ENCODE measurements at places on chromosomes 11 and 22. TPM values are rescaled to one million over a fixed set of nuclear protein-coding genes. Genes with fewer than 3 reads are reported as not detected.
A peak's percentile ranks its signal among the peaks of the same experiment; 100 is the strongest.

Gene RBM14
- polyA plus RNA-seq, result 25.0 TPM

GRCh38 chr11:102143867-102144266, 33.6 kb downstream of the YAP1 start:
- no peak for DNase-seq

Gene BATF2
- 1.5 TPM for polyA plus RNA-seq

GRCh38 chr11:130451231-130452019, 3.0 kb downstream of the ADAMTS15 start:
- DNase-seq, result no peak

- no peak for DNase-seq
Measured at GRCh38 chr11:119536801-119537200, 113.8 kb upstream of the THY1 start.

- DNase-seq, result no peak
Measured at GRCh38 chr22:50398831-50399648, 55.9 kb downstream of the PPP6R2 start.

Gene SCGB2A2
- not detected for polyA plus RNA-seq

GRCh38 chr11:67406420-67406968, 2.6 kb downstream of the TBC1D10C start:
- DNase-seq, result no peak

Gene OR8G5
- not detected for polyA plus RNA-seq

DNA sequence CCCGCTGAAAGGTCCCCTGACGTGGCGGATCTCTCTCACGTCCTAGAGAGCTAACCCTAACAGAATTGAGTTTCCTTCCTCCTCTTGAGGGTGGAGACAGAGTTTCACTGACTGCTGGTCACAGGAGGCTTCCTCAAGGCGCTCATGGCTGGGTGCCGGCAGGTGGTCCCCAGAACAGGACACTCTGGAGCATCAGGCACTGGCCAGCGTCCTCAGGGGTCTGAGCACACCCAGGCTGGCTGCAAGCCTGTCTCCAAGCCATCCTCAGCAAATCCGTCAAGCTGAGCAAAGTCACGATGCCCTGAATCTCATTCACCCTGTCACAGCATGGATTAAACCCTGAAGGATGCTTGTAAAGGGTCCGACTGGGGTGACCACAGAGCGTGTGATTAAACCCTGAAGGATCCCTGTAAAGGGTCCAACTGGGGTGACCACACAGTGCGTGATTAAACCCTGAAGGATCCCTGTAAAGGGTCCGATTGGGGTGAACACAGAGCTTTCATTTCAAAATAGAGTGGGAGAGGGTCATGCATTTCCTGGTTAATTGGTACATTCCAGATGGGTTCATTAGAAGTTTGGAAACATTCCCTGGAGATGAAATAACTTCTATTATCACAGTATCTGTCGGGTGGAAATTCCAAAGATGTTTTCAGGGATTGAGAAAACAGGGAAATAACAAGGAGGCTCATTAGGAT, 473.0 kb downstream of the BRD1 start:
- no peak for DNase-seq

Gene NFAM1
- not detected for polyA plus RNA-seq

DNA sequence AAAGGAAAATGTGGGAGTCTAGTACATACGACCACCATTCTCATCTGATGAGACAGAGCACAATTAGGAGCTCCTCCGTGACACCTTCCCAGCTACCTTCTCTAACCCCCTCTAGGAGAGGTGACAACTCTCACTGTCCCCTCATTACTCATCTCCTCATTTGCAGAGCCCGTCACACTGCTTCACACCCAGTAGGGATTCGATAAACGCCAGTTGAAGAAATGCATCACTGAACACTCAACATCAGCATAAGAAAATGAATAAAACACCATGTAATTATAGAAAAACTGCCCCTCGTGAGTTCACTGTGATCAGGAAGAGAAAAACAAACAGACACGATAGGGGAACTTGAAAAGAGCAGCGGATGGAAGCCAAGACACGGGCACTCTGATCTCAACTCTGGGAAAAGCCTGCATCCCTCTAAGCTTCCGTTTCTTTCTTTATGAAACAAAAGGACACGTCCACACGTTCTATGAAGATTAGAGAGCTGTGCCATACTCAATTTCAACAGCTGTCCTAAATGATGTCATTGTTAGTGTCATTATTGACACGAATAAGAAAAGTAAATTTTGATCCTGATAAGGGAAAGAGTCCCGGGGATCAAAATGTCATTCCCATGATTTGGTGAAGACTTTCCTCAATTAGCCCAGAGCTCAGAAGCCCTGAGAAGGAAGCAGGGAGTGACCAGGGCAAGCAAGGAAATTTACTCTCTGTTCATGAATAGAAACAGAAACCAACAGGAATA, 356.9 kb downstream of the LARGE1 start:
- no peak for DNase-seq

Gene TRMU
- polyA plus RNA-seq, result 23.7 TPM

Gene GPR83
- 0.02 TPM for polyA plus RNA-seq

- no peak for DNase-seq
Measured at GRCh38 chr11:130272336-130272735, 42.4 kb downstream of the ZBTB44 start.

DNA sequence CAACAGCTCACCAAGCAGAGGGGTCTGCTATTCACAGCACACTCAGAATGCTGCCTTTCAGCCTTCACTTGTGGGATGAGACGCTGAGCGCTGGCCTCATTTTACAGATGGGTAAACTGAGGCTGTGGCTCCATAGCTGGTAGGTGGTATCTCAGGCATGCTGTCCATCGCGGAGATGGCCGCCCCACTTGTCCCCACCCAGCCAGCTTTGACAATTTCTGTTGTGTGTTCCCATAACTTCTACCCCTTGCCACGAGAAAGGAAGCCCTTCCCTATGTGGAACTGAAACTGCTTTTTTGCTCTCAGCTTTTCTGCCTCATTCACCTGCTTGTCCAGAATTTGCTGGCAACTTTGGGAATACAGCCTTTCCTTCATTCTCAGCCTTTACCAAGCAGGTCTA, 36.1 kb upstream of the NNMT start:
- no peak for DNase-seq

Gene DBX1
- not detected for polyA plus RNA-seq

DNA sequence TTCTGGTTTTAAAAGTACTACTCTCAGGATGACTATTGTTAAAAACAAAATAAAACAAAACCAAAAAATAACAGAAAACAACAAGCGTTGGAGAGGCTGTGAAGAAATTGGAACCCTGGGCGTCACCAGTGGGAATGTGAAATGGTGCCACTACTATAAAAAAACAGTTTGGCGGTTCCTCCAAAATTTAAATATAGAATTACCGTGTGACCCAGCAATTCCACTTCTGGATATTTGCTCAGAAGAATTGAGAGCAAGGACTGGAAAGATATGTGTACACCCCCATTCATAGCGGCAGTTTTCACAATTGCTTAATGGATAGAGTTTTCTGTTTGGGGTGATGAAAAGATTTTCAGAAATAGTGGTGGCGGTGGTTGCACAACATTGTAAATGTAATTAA, 8.6 kb downstream of the APOA4 start:
- no peak for DNase-seq

DNA sequence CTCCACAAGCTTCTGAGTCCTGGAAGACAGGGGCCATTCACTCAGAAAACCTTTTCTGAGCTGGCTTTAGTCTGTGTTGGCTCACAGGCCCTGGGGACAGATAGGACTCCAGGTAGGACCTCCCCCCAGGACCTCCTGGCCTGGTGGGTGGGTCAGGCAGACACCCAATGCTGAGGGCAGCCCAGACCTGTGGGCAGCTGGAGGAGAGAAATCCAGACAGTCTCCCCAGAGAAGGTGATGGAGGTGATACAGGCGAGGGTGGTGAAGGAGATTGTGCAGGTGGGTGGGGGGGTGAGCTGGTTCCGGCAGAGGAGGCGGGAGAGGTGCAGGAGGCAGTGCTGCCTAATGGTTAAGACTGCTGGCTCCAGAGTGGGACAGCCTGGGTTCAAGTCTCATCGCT, 15.6 kb downstream of the LRRC32 start:
- no peak for DNase-seq

Gene SIDT2
- 45.0 TPM for polyA plus RNA-seq

- no peak for DNase-seq
Measured at GRCh38 chr11:102523887-102524286, 6.7 kb downstream of the MMP7 start.

Gene SLC22A25
- not detected for polyA plus RNA-seq

GRCh38 chr11:118230088-118230487, 5.3 kb upstream of the JAML start:
- no peak for DNase-seq

DNA sequence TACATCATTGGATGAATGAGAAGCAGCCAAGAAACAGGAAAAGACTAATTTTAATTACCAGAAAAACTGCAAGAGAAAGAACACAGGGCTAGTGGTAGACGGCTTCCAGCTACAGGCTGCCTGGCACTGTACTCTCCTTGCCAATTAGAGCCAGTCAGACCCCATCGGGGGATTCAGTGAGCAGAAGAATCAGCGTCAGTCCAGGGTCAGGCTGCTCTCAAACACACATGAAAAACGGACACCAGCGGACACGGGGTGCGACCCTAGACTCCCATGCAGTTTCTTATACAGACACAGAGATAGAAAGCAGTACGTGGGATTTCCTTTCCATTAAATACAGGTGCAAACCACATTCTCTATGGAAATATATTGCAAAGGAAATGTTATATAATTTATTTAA, 1.1 kb upstream of the CNTN5 start:
- no peak for DNase-seq

DNA sequence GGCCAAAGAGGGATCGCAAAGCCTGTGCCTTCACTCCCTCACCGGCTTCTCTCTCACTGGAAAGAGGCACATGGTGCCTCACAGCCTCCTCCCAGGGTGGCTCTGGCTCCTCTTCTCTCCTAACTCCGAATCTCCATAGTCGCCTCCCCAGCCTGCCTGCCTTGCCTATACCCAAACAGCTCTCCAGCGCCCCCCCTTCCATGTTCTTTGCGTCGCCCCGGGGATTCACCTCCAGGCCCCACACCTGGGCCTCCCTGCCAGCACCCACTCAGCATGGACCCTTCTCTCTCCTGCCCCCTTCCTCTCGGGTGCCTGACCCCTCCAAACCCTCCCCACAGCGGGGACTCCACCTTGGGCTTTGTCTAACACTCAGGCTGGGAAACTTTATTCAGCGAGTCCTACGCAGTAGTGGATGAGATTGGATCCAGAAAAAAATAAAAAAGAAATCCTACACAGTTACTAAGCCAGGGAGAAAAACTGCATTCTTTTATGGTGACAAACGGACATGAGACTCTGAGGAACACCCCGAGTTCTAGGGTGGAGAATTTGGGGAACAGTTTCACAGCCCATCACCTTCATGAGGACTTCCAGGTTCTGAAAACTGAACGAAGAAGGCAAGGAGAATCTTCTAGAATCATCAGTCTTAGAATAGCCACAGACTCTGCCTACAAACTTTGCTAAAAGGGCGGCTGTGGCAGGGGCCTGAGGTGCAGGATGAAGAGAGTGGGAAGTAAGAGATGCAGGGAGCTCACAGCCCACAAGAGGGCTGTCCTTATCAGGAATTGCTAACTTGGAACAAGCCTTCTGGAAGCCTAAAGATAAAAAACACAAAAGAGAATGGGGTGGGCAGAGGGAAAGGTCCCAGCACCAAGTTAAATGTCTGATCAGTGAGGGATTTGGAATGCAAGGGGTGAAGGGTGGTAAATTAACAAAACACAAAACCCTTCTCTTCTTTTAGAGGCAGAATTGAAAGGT, 5.3 kb downstream of the PPM1F start:
- DNase-seq, result peak; percentile 46

Gene RIN1
- polyA plus RNA-seq, result 9.0 TPM

- no peak for DNase-seq
Measured at GRCh38 chr11:72173291-72173690, 18.6 kb upstream of the FOLR1 start.

- no peak for DNase-seq
Measured at GRCh38 chr22:22519591-22519990, 479 bp downstream of the ZNF280A start.

Gene CYB561A3
- 43.7 TPM for polyA plus RNA-seq

Gene MAJIN
- polyA plus RNA-seq, result not detected

DNA sequence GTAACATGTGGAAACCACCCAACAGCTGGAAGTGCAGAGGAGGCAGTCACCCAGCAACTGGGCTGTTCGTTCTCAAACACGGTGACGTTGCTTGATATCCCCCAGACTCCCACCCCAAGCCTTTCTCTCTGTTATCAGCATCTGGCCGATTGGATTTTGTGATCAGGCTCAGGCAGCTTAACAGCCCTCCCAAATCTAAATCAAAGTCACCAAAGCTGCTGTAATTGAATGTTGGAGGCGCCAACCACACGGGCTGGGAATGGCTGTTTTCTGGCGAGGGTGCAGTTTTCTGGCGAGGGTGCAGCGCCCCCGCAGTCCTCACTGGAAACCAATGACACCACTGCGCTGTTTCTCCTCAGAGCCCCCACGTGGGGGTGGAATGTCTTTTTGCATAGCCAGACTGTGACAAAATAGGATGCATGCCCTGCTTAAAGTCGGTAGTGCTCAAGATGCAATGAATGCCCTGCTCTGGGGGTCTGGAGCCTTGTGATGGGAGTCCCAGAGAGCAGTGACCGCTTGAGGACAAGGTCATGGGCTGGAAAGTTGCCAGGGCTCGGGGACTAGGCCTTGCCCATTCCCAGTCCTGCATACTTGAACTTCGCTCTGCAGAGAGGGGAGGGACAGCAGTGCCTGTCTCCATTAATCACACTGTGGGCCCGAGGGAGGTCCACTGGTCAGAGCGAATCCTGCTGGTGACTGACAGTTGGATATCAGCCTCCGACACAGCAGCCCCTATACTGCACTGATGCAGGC, 105.3 kb downstream of the MORC2 start:
- DNase-seq, result no peak

- DNase-seq, result no peak
Measured at GRCh38 chr11:79470161-79470560, 29.3 kb upstream of the TENM4 start.
